ENCODE measurements at places on chromosomes 16 and 17.
A peak's percentile ranks its signal among the peaks of the same experiment; 100 is the strongest.

GRCh38 chr16:10308305-10309193, 77.3 kb upstream of the ATF7IP2 start:
- no peak for DNase-seq

GRCh38 chr16:3112058-3112880, at the start of gene ZNF205:
Gene ZNF205 (plus strand): TSS chr16:3112586. CDS start chr16:3113431, 845 bp downstream.
- DNase-seq = no peak

- DNase-seq = no peak
Measured at GRCh38 chr17:47696717-47697642, 3.0 kb downstream of the TBKBP1 start.

DNA sequence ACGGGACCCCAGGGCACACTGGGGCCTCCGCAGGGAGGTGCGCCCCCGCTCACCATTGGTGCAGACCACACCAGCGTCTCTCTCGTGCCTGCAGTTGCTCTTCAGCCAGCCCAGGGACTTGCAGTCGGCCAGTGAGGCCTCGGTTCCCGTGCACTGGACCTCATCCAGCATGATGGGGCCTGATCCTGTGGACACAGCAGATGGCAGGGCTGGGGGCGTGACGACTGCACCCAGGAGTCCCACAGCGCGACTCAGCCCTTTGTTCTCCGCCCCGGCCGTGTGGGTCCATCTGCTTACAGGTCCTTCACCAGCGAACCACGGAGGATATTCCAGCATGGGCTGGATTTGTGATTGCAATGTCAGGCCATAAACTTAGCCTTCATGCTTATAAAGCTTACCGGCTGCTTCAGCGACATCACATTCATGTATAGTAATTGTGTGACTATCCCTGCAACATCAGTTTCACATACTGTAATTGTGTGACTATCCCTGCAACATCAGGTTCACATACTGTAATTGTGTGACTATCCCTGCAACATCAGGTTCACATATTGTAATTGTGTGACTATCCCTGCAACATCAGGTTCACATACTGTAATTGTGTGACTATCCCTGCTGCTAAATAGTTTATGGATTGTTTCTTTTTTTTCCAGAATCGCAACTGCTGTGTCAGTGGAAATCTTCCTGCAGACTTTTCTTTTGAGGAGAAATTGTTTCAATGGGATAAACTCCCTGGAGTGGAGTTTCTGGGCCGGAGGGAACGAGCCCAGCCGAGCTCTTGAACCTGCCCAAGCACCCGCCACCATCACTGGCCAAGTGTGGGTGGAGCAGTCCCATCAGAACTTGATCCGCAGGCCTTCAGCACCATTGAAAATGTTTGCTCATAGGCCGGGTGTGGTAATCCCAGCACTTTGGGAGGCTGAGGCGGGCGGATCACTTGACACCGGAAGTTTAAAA, 4.8 kb downstream of the LGALS3BP start:
- no peak for DNase-seq

DNA sequence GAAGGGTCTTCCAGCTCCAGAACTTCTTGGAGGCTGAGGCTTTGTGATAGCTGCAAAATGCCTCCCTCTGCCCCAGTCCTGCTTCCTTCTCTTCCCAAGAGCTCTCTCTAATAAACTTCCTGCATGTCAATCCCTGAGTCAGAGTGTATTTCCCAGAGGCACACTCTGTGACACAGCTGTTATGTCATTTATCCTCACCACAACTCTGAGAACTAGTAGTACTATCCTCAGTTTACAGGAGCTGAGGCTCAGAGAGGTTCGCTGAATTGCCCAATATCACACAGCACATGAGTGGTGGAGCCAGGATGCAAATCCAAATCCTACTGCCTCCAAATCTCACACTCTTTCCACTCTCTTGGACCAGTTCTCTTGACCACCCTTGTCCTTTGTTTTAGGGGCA, 20.0 kb downstream of the UNC45B start:
- no peak for DNase-seq

- DNase-seq = no peak
Measured at GRCh38 chr16:57528499-57529390, 7.6 kb downstream of the CCDC102A start.

DNA sequence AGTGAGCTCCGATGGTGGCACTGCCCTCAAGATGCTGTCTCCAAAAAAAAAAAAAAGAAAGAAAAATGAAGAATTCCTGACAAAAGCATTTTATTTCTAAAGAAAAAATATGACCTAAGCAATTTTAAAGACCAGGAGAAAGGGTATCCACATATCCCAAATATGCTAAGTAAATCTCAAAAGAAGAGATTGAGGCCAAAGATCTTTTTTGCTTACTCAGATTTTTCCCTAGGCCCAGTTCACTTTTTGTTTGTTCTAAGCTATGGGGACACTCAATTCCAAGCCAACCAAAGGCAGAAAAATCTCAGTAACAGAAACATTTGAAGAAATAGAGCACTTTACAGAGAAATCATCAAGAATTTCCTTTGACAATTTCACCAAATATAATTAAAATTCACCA, 150.8 kb downstream of the SOX9 start:
- DNase-seq = no peak

DNA sequence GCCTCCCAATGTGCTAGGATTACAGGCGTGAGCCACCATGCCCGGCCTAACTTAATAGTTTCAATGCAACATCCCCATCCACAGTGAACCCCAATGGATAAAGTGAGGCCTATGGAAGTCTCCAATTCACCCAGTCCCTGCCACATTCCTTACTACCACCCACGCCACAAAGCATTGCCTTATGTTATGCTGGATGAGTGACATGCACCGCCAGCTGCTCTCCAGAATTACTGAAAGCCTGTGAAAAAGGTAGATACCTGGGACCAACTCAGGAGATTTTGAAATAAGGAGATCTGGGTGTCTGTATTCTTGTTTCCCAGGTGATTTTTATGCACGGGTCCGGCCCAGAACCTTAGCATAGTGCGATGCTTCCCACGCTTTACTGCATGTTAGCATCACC, 16.9 kb upstream of the GAS7 start:
- DNase-seq = no peak

DNA sequence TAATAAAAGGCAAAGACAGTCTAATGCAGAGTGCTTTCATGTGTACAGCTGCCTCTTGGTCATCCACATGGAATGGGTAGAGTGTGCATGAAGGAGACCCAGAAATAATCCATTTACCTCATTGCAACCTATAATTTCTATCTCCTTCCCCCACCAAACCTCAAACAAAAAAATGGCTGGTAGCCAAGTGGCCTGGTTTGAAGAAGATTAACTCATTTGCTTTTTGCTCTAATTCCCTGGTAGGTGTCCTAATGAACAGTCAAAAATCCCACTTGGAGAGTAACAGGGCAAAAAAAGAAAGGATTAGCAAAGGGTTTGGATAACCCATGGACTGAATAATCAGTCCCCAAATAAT, 13.0 kb upstream of the LYRM9 start:
- DNase-seq = no peak

GRCh38 chr16:2023092-2024031, 3.3 kb upstream of the NHERF2 start:
- peak; percentile 99 for DNase-seq

- DNase-seq = no peak
Measured at GRCh38 chr17:27751622-27752490, 48.5 kb downstream of the NOS2 start.

All from stimulated activated CD4-positive, alpha-beta T cell treated with anti-CD3 and anti-CD28 coated beads, Interleukin-12 subunit alpha, Interleukin-12 subunit beta, amount 100 ng/mL, for 48 hours (primary cell).